ENCODE measurements at places on chromosomes 2 and 18.

DNA sequence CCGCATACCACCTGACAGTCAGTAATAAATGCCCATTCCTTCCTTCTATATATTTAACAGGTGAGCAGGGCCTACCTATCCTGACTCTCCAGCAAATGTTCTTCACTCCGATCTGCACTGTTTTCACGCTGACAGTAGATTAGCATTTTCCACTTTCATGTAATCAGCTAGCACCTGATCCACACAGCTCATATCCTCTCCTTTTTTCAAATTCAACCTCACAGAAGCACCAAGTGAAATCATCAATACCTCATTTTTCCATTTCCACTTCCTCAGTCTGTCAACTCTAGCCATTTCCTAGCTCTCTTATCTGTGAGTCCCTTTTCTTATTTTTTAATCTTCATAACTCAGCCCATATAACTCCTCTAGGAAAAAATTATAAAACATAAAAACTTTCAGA, 402.8 kb downstream of the ZEB2 start:
- no peak for DNase-seq

- no peak for DNase-seq
Measured at GRCh38 chr2:191927991-191928390, 81.1 kb upstream of the CAVIN2 start.

DNA sequence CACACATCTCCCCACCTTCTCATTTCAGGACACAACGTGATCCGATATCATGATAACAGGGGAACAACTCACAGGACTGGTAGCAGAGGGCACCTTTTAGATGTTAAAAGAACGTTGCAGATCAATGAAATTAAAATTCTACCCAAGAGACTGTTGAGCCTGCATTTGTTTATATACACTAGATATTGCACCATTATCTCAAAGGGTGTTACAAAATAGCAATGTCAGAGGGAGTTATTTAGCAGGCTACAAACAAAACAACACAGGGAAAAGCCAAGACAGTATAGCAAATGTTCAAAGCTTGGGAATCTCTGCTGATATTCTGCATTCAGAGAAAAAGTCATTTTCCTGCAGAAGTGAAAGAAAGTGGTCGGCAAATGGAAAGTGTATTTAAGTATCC, 139.5 kb downstream of the MYO5B start:
- no peak for DNase-seq

DNA sequence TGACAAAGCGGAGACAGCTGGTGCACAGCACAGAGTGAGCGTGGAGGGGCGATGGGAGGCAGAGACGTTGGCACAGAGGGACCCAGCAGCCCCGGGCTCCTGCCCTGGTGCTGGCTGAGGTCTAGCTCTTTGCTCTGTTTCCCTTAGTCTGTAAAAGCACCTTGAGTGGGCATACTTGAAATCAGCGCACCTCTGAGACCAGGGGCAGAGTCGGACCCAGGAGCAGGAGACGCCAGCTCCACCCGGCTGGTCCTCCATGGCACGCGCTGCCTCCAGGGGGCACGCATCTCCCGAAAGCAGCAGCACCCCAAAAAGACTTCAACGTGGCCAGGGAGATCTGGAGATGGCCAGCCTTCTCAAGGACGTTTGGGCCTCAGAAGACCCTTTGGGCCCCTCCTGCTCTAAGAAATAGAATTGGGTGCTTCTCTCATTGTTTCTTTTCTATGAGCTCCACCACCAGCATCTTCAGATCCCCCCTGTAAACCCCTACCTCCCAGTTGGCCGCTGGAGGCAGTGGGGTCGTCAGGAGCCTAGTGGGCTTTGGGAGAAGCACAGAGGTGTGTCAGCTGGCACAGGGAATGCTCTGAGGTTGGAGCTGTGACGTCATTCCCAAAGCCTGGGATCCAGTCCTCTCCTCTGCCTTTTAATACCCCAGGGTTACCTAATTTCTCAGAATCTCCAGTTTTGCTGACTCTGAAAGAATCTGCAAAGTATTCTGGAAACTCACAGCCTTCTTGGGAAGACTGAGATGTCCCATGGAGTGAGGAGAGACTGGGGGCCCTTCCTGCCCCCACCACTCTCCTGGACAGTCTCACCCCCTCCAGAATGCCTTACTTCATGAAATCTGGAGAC, 58.9 kb downstream of the CIB4 start:
- DNase-seq = no peak

DNA sequence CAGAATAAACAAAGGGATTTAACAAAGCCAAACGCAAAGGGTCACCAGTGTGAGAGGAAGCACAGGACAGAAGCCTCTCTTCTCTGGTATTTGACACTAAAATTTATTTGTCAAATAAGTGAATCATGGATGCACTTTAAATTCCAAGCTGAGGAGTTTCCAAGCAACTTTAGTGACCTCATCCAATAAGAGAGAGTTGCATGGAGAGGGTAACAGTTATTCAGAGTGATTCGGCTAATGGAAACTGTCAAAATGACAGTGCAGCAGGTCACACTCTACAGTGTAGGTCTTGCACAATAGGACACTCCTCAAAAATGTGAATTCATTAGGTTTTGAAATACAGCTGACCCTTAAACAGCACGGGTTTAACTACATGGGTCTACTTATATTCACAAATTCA, 103.9 kb upstream of the ACVR1C start:
- DNase-seq = no peak

DNA sequence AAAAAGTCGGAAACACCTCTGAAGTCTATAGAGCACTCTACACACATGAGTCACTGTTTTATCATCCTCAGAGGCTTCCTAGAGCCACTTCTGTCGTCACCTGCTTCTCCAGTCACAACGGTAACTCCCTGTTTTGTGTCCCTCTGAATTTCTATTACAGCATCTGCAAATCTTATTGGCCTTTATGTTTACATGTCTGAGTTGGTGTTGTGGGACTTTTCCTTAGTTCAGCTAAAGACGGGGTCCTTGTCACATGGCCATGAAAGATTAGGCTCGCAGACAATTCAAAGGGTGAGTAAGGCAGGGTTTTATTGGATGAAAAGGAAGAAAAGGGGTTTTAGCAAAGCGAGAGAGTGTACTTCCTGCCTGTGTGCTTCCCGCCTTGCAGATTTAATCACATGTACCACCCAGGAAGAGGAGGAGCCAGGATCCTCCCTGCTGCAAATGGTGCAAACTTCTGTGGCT, 185.6 kb downstream of the LPIN1 start:
- DNase-seq = no peak

DNA sequence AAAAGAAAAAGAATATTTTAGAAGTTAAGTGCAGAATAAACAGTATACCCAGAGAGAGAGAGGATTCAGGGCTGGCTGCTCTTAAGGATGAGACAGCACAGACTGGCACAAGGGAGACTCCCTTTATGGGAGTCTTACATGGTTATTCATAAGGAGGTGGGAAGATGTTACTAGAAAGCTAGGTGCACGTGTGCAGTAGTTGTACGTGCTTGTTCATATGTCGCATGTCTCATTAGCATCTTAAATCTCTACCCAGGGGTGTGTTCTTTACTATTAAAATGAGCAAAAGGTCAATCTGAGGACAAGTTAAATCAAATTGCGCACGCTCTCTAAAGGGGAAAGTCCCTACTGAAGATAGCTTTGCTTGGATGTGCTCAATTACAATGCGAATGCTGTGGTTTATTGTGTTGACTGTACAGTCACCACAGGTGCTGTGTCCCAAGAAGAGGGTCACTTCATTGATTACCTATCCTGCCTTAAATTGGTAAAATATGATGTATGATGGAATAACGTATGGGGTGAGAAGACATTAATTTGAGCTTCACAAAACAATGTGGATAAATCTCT, 368.0 kb upstream of the SPHKAP start:
- no peak for DNase-seq

- DNase-seq = no peak
Measured at GRCh38 chr2:3430172-3430571, 50.7 kb downstream of the TRAPPC12 start.

GRCh38 chr2:126616606-126617069, 39.3 kb upstream of the GYPC start:
- no peak for DNase-seq

DNA sequence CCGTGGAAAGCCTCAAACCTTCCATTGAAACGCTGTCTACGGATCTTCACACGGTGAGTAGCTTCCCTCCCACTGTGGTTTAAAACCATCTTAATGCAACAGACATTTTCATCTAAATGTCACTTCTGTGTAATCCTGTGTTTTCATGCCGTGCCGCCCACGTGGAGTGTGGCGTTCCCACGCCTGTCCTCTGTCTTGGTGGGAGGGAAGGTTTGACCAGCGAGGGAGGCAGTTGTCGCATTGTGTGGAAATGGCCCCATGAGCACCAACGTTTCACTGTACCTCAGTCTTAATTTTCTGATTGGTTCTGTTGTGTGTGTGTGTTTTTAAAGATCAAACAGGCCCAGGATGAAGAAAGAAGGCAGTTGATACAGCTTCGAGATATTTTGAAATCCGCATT, 88.6 kb downstream of the ITGB1BP1 start:
- no peak for DNase-seq

DNA sequence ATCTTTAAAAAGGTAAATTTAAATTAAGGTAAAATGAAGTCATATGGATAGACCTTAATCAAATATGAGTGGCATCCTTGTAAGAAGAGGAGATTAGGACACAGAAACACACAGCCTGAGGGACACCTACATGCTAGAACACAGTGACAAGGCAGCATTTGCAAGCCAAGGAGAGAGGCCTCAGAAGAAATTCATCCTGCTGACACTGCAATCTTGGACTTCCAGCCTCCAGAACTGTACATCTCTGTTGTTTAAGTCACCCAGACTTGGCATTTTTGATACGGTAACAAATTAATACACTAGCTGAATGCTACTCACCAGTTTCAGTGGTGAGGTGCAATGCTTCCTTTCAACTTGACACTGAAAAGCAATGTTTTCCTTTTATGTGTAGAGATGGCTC, 305.0 kb downstream of the TDRD15 start:
- no peak for DNase-seq

DNA sequence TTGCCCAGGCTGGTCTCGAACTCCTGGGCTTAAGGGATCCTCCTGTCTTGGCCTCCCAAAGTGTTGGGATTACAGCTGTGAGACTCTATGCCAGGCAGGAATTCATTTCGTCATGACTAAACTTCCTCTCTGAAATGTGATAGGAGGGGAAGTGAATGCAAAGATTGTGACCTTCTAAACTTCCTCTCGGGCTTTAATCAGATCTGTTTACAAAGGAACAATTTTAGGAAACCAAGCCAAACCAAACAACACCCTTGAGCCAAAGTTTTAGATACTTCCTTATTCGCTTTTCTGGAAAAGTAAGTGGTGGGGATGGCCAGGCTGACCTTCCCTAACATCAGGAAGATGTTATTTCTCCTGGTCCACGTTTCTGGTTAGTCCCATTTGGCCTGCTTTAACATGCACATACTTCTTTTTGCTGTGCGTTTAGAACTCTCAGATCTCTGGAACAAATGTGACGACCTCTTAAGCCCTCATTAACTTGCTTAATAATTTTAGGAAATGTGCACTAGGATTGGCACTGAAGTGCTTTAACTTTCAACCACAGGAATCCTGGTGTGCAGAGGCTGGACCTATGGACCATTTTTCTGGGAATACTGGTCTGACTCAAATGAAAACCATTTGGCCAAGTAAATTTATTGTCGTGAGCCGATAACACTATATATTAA, 33.2 kb upstream of the YES1 start:
- no peak for DNase-seq

- no peak for DNase-seq
Measured at GRCh38 chr2:68246396-68246795, 5.9 kb downstream of the PPP3R1 start.

DNA sequence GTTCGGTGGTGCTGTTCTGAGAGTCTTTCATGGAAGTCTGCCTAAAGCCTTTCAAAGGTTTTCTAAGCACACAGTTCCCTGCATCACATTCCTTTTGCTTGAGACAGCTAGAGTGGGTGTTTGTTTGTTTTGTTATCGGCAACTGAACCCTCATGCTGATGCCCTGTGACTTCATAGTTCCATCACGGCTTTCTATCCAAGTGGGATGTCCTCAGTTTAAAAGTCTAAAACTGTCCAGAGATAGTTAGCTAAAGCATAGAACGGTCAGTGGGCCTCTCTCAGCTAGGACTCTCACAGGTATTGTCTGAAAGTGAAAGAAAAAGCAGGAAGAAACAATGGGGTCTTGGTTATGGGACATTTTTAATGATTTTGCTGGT, 337.3 kb downstream of the OSR1 start:
- no peak for DNase-seq

DNA sequence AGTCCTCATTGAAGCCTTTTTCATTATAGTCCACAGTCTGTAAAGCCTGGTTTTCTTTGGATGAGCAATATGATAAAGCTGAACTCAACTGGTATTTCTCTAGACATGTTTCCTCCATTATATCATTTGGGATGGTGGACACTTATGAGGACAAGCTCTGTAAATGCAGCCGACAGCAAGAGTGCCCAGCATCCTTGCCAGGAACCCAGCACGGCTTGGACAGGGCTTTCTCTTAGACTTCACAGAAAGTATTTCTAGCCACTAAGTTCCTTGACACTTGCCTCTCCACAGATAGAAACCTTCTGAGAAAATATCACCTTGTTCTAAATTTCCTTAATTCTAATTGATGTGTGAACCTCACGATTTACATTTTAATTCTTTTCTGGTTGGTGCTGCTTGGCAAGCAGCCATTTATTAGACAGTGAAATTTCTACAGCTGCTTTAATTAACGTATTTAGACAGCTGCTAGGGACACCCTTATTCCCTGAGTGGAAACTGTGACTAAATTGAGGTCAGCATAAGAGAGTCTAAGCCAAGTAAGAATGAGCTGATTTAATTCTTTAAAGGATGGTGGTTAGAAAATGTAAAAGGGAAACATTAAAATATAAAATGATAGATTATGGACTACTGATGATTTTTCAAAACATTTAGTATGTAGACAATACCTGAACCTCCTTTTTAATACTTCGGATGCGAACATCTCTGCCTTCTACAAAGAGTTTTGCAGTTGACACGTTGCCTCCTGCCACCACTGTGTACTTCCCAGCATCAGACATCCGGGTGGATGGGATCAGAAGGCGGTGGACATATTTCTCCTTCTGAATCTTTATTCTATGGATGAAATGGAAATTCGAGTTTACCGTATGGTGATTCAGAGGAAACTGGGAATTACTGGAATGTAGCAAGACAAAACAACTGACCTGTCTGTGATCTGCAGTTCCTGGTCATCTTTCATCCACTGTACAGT, 39.8 kb downstream of the TTN start:
- no peak for DNase-seq

- no peak for DNase-seq
Measured at GRCh38 chr18:12773369-12773768, 70.5 kb downstream of the PSMG2 start.

- no peak for DNase-seq
Measured at GRCh38 chr18:54261894-54262293, 7.4 kb upstream of the POLI start.

- DNase-seq = no peak
Measured at GRCh38 chr18:38006541-38006940, 440.9 kb upstream of the CELF4 start.

- DNase-seq = no peak
Measured at GRCh38 chr18:57806201-57806977, 3.3 kb upstream of the ATP8B1 start.

- DNase-seq = no peak
Measured at GRCh38 chr2:80255918-80256781, 48.4 kb downstream of the LRRTM1 start.

GRCh38 chr2:176239031-176239430, 30.2 kb upstream of the MTX2 start:
- no peak for DNase-seq

GRCh38 chr2:151156431-151156830, 105.2 kb downstream of the RBM43 start:
- DNase-seq = no peak

GRCh38 chr18:58802959-58803358, 61.7 kb upstream of the ZNF532 start:
- DNase-seq = no peak
